ENCODE measurements at places on chromosomes 7 and 10.

DNA sequence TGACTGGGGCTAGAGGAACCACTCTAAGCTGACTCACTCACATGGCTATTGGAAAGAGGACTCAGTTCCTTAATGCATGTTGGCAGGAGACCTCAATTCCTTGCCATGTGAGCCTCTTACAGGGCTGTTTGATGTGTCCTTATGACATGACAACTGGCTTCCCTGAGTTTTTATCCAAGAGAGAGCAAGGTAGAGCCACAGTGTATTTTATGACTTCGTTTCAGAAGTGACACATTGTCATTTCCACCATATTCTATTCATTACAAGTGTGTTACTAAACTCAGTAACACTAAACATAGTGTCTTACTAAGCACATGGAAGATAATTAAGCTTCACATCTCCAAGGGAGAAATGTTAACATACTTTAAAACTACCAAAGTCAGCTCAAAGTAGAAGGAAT, 98.2 kb downstream of the ZNF777 start:
- DNase-seq, result no peak

- DNase-seq, result peak; percentile 16
These were observed 906.2 kb downstream of the LRMDA start for GRCh38 chr10:76337641-76338040.

GRCh38 chr7:105046414-105046813, 32.4 kb downstream of the KMT2E start:
- DNase-seq, result peak; percentile 21

DNA sequence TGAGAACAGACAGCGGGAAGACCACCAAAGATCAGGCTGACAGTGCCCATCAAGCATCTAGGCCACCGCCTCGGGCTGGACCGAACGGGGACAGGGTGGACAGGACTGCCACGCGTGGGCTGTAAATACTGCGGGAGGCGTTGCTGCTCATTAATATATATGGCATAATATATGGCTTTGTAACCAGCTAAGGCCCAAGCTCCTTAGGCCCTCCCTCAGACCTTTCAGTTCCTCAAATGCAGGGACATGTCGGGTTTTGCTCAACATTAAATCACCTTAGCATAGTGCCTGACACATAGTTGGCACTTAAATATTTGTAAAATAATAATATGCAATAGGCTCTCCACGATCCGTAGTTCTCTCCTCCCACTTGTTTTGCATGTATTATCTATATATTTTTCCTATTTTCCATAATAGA, 402 bp upstream of the TMEM168 start:
- no peak for DNase-seq

- DNase-seq, result no peak
These were observed 148.7 kb downstream of the FGFR2 start for GRCh38 chr10:121449482-121449924.

- no peak for DNase-seq
These were observed 112.1 kb downstream of the LMBR1 start for GRCh38 chr7:156780724-156781455.

GRCh38 chr10:74896788-74897527, 70.6 kb downstream of the KAT6B start:
- DNase-seq, result no peak

DNA sequence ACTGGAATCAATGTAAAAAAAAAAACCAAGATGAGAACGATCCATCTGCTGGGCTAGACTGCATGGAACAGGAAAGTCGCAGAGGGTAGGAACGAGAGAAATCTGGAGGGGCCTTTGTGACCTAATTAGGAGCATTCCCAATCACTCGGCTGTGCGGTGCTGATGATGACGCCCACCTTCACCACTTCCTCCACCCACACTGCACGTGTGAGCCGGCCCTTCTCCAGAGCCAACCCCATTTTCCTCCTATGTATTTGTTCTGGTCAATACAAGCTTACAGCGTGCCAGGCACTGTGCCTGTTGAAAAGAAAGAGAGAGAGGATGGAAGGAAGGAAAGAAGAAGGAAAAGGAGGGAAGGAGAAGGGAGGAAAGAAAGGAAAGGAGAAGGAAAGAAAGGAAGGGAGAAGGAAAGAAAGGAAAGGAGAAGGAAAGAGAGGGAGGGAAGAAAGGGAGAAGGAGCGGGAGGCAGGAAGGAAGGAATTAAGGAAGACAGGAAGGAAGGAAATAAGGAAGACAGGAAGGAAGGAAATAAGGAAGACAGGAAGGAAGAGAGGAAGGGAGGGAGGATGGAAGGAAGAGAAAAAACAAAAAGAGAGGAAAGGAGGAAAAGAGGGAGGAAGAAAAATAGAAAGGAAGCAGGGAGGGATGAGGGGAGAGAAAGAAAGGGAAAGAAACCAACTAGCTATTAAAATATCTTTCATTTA, 35.5 kb upstream of the PTF1A start:
- DNase-seq, result no peak

GRCh38 chr10:87603769-87604168, 55.9 kb upstream of the PAPSS2 start:
- no peak for DNase-seq

DNA sequence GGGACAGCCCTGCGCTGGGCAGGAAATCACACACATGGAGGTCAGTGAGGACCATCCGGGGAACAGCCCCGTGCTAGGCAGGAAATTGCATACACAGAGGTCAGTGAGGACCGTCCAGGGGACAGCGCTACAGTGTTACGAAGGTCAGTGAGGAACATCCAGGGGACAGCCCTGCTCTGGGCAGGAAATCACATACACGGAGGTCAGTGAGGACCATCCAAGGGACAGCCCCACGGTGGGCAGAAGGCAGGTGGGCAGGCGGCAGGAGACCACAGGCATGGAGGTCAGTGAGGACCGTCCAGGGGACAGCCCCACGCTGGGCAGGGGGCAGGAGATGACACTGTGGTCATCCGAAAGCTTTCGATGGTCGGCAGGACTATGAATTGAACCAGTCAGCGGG, 79.7 kb downstream of the PTPRN2 start:
- no peak for DNase-seq

DNA sequence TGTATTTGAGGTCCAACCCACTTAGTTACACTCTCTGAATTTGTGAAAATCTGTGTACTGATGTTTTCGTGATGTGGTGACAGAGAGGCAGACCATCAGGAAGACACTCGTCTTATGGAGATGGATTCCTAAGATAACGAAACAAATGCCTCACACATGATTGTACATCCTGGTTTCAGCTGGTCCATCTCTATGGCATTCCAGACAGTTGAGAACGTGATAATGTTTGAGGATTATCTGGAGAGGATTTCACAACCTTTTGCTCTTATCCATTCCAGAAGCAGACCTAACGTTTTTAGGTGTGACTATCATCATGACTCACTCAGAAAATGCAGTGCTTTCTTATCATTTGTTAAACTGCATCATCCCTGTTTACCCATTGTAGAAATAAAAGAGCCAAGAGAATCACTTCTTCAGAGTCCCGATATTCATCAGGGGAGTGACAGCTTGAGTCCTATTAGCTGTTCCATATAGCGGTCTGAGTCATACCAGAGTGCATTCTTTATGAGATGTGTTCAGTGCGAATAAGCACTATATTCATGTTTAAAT, 74.5 kb downstream of the BMPER start:
- no peak for DNase-seq

DNA sequence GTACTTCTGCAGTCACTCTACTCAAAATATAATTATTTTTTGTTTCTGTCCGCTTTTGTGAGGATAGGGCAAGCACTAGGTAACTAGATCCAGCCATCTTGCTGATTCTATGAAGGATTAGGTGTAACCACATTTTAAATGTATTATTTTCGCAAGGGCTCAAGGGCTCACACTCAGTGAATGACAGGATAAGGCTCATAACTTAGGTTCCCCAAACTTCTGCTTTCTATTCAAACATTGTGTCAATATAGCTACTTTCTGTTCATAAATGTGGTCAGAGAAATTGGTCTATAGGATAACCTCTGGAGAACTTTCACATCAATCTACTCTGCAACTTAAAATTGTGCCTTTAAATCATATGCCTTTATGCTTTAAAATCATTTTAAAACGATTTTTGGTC, 1141.2 kb downstream of the SORCS1 start:
- no peak for DNase-seq

- DNase-seq, result peak; percentile 2
These were observed 267.4 kb downstream of the ADK start for GRCh38 chr10:74418285-74418872.

- DNase-seq, result no peak
These were observed 262.9 kb downstream of the SNX13 start for GRCh38 chr7:17677408-17677807.

DNA sequence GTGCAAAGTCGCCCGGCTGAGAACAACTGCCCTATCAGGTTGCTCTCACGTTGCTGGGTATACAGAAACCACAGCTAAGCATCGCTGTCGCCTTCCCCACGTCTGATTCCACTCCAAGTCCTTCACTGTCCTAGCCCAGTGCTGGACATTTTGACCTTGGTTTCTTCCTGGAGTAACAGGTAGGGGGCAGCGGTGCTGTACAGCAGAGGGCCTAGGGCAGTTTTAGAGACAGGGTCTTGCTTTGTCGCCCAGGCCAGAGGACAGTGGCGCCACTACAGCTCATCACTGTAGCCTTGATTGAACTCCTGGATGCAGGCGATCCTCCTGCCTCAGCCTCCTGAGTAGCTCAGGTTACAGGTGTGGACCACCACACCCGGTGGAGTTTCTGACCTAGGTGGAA, 2.6 kb downstream of the CLDN15 start:
- no peak for DNase-seq

- no peak for DNase-seq
These were observed 77.1 kb upstream of the DUSP5 start for GRCh38 chr10:110420401-110421193.

DNA sequence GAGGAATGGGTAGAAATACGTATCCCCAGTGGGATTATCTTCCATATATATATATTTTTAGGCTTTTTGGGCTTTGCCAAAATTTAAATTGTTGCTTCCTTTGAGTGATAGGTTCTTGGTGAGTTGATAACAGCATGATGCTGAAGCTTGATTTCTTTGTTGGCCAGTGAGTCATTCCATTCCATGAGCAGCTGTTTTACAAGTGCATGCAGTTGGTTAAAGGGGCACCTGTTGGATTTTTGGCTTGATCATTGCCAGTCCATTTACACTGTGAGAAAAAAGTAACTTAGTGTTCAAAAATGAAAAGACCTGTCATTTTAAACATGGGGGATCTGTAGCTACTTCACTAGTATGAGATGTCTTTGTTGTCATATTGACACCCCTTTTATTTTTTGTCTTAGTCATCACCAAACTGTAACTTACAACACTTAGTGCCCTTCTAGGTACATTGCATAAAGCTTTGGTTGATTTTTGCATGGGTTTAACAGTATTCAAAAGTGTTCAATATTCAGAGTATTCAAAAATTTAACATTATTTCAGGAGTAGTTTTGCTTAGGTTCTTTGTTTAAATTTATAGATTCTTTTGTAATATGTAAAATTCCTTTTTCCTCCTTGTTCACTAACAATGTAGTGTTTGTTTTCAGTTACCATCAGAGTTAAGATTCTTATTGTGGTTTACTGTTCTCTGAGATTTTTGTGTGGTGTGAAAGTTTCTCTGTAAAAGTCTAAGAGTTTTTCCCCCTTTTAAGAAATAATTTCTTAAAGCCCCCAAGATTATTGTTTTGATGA, 8.8 kb downstream of the AKAP9 start:
- DNase-seq, result no peak

DNA sequence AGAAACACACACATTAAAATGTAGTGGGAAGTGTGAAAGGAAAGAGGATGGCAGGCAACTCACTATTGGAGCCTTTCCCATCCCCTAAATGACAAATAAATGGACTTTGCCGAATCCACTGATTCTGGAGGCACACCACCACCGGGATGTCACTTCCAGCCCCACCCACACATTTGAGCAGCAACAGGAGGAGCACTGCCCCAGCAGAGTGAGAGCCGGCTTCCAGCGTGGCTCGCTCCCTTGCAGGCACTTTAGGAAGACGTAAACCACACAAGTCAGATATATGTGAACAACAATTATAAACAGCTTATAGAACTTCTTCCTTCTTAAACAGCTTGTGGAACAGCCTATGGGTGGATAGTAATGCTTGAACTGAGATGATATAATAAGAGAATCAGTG, 191.0 kb downstream of the DGKI start:
- DNase-seq, result no peak

DNA sequence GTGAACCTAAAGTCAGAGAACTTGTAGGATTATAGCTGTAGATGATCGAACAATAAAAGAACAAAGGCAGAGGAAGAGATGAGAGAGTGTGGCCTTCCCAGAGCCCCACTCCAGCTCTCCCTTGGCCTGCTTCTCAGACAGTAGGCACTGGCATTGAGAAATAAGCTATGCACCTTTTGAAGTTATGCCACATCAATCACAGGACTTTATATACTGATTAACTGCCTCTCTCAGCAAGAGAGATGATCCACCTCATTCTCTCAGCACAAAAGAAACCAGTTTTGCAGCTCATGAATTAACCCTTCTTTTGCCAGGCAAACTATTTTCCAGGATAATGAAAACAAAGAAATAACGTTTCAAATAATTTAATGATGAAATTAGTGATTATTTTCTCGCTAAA, 22.0 kb upstream of the CTTNBP2 start:
- DNase-seq, result no peak

DNA sequence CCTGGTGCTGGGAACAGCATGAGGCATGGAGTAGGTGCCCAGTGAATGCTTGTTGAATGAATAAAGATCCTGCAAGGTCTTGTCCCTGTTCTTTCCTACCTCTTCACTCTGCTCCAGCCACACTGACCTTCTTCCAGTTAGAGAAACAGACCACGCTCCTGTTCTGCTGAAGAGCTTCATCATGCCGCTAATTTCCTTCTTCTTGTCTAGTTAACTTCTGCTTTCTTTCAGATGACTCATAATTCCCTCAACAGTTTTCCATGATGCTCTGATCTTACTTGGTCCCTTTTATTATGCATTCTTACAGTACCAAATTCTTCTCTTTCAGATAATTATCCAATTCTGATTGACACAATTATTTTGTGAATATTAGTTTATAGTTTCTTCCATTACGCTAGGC, 59.5 kb upstream of the C1QL3 start:
- DNase-seq, result no peak

GRCh38 chr7:38842746-38843145, 66.2 kb downstream of the VPS41 start:
- no peak for DNase-seq

DNA sequence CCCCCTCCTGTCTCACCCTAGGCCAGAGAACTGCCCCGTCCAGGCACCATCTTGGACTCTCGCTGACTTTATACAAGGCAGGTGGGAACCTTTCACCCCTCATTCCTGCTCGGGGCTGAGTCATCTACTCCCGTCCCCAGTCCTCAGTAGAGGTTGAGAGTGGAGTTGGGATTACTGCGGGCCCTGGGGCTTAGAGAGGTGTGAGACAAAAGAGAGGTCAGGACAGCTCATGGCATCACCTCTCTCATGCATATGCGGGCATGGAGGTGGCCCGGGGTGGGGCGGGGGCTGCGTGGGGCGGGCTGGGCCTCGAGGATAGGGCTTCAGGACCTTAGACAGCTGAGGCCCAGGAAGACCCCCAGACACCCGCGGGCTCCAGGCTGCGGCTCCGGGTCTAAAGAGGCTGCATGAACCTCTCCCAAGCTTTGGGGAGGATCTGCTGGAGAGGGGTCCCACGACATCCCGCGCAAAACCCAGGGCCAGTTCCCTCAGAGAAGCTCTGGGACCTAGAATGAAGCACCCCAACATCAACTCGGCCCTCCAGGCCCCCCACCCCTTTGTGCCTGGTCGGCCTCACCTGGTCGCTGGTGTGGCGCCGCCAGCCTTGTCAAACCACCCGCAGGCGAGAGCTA, 317 bp downstream of the PDZD7 start:
- DNase-seq, result no peak

- DNase-seq, result no peak
These were observed 183.9 kb upstream of the FZD1 start for GRCh38 chr7:91080351-91080750.

GRCh38 chr7:157294773-157295172, 42.0 kb upstream of the DNAJB6 start:
- no peak for DNase-seq

GRCh38 chr10:122445469-122445868, 9.0 kb upstream of the ARMS2 start:
- DNase-seq, result no peak
